ENCODE measurements at places on chromosomes 6 and 20.

GRCh38 chr20:23331450-23332350 is 18.9 kb upstream of the NXT1 start:
- no peak for DNase-seq

- DNase-seq = no peak
These were observed 252.9 kb downstream of the TPBG start for GRCh38 chr6:82616386-82617028.

GRCh38 chr20:11727708-11728107 is 190.0 kb upstream of the BTBD3 start:
- no peak for DNase-seq

DNA sequence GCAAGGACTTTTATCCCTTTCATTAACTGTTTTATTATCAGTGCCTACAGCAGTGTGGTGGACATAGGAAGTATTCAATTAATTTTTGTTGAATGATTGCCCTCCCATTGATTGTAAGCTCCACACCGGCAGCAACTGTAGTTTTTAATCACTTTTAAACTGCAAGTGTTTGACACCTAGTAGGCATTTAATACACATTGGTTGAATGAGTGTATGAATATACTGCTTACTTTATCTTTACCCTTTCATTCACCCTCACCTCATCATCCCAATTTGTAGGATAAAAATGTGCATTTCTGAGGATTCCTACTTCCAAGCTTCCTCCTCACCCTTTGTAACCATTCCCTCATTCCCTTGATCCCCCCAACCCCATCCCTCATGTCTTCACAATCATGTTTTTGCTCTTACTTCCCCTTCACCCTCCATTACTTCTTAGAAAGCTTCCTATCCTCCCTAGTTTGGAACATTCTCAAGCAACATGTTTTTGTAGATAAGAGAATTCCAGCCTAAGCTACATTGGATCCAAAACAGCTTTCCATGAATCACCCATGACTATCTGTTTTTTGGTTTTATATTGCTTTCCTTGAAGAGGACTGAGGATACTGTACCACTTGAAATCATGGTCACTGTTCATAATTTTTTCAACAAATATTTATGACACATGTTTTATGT is 955 bp upstream of the SLC26A8 start:
- DNase-seq = no peak

DNA sequence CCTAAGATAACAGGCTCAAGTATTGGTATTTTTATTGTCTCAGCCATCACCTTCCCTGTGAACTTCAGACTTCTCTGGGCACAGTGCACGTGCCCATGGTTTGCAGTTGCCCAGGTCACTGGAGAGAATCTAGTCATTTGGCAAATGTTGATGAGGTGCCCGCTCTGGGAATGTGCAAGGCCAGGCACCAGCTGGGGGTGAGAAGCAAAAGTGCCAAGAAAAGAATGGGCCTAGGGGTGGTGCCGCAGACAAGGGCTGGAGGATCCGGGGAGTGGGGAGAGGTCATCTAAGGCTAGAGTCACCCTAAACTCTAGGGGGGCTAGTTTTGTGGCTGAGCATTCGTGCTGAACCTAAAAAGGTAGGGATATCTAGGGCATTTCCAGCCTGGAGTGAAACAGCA is 57.0 kb upstream of the VSTM2L start:
- DNase-seq = no peak

DNA sequence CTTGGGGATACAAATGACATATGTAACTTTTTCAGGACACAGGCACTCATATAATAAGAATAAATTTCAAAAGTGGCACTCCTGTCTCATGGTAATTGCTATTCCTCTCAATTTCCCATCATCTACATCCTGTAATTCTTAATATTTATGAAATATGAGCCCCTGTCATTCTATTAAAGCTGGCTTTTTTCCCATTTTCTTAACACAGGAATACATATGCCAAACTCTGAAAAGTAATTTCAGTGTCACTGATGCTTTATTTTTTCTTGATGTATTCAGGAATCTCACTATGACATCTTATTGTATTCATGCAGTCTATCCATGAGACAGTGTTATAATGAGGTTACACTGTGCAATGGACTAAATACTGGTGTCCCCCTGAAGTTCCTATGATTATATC is 24.3 kb upstream of the FKBP1C start:
- no peak for DNase-seq

DNA sequence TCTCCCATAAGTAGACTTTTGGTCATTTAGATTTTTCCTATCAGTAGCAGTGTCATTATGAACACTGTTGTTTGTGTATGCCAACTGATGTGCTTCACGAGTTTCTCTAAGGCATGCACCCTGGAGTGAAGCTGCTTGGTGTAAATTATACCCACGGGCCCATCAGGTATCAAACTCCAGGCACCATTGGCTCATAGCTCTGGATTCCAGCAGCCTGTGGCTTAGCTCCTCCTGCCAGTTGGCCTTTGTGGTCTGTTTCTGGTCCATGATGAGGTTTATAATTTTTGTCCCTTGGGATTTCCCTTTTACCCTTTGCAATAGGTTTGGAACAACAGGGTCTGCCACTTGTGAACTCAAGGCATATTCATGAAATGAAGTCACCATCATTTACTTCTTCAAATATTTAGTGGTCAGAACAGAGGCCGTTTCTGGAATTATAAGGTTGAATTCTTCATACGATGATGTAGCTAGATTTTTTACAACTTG is 350.5 kb downstream of the PRL start:
- no peak for DNase-seq

DNA sequence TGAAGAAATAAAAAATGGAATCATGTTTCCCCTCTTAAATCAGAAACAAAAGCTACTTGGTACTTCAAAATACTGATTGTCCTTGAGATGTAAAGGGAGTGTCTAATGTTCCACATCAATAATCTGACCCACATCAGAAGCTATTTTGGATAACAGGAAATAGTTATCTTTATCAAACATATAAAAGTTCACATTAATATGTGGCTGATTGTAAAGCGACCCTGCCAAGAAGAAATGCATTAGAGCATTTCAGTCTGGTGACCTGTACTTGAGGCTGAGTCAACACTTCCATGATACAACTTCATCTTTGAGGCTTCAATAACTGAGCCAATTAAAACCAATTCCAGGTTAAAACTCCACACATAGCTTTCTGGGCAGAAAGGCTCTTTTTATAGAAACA is 31.8 kb downstream of the SYNE1 start:
- no peak for DNase-seq

- no peak for DNase-seq
These were observed 259.1 kb downstream of the CLIC5 start for GRCh38 chr6:45756606-45757005.

- DNase-seq = no peak
These were observed 13.3 kb upstream of the ITPR3 start for GRCh38 chr6:33607784-33608161.

DNA sequence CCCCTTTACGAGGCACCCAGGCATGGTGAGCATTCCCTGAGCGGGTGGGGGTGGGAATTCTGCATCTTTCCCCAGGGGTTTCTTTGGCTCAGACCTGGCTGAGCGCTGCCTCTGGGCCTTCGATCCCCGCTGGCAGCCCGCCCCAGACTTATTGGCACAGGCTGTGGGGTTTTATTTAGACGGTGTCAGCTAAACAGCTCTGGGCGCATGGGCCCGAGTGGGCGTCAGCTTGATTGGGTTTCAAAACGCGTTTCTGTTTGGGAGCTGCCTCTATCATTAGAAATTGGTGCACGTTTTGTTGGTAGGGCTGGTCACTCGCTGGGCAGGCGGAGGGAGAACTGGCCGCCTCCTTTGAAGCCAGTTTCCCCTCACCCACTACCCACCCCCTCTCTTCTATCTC is 21.0 kb downstream of the PMEPA1 start:
- DNase-seq = no peak
